Myocyte (in vitro differentiated cells): ENCODE measurements at places on chromosomes 13 and 19. TPM values are rescaled to one million over a fixed set of nuclear protein-coding genes. Genes with fewer than 3 reads are reported as not detected.
A peak's percentile ranks its signal among the peaks of the same experiment; 100 is the strongest.

DNA sequence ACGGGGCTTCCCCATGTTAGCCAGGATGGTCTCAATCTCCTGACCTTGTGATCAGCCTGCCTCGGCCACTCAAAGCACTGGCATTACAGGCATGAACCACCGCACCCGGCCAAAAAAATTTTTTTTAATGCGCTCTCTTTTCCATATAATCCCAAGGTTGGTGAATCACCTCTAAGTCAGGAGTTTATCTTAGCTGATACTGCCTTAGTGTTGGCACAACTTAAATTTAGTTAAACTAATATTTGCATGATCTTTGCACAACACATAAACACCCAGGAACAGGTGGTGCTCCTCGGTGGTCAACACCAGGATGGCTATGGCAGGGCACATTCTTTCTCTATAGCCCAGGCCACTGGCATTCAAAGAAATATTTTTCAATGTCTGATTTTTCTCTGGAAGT lies 24.1 kb upstream of the PSG7 start:
- peak; percentile 22 for DNase-seq

- no peak for DNase-seq
Measured at GRCh38 chr19:24048261-24048660, 38.7 kb upstream of the ZNF254 start.

GRCh38 chr13:74171641-74172040 lies 37.4 kb upstream of the KLF12 start:
- DNase-seq: no peak

- no peak for DNase-seq
Measured at GRCh38 chr13:43195551-43195950, 172.2 kb downstream of the DNAJC15 start.

GRCh38 chr19:54162241-54162805 lies 2.8 kb upstream of the LENG1 start:
- peak; percentile 31 for DNase-seq

DNA sequence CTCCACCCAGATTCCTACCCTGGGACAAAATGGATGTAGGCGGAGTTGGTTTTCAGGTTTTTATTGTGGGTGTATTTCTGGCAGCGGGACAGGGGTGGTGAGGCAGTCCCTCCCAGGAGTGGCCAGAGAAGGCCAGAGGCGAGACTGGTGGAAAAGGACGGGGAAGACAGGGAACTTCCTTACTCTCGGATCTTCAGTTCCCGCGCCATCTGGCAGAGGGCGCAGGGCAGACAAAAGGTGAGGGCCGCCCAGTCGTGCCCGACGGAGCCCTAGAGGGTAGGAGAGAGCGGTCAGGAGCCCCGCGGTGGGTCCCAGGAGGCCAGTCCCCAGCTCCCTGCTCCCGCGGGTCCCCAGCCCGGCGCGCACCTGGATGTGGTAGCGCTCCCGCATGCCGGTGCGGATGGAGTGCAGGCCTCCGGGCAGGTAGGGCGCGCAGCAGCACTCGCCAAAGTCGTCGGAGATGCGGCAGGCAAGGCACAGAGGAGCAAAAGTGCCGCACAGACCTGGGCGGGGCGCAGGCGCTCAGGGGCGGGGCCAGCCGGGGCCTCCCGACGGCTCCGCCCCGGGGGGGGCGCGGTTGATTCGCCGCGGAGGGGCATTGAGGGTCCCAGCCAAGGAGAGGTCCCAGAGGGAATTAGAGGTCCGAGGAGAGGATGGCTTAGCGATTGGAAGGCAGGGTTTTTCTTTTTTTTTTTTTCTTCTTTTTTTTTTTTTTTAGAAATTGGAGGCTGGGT lies 3.0 kb downstream of the CNFN start:
- peak; percentile 59 for DNase-seq

Gene TSHZ3
- 8.1 and 10.9 TPM in 2 replicates for total RNA-seq

Gene NCLN
- 58.1 and 61.5 TPM in 2 replicates for total RNA-seq
